ENCODE measurements at places on chromosomes 6 and 20.

GRCh38 chr6:33286946-33287914 is 1.8 kb downstream of the WDR46 start:
- DNase-seq = no peak

DNA sequence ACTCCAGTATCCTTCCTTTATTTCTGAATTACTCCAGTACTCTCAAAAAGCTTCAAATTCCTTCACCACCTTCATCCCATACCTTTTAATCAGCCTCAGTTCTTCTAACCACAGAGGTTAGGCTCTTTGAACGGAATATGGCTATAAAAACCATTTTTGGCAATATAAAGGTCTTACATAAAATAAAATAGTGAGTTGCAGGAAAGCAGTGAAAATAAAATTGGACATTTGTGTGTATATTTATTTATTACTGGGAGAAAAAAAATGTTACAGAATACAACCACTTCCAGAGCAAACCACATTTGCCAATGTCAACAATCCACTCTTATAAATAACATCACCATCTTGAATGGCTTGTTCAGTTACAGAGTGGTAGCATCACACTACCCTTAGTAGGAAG is 7.7 kb downstream of the HDDC2 start:
- no peak for DNase-seq

GRCh38 chr6:150395388-150396009 is 26.7 kb downstream of the IYD start:
- DNase-seq = no peak

DNA sequence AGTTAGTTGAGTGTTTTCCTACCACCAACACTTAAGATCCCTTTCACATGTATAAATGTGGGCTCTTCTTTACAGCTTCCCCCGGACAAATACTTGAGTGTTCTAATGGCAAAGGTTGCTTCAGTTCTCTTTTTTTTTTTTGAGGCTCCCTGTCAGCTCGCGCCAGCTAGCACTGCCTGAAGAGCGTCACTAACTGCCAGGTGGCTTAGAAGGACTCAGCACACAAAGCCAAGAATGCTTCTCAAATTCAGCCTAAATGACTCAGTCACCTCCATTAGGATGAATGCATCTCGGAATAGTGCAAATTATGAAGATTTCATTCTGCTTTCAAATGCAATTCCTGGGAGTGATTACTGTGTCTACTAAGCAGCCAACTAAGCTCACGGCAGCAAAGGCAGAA is 150.7 kb upstream of the BTBD3 start:
- DNase-seq = no peak

- DNase-seq = no peak
Measured at GRCh38 chr20:64223526-64224067, 32.0 kb upstream of the PCMTD2 start.

DNA sequence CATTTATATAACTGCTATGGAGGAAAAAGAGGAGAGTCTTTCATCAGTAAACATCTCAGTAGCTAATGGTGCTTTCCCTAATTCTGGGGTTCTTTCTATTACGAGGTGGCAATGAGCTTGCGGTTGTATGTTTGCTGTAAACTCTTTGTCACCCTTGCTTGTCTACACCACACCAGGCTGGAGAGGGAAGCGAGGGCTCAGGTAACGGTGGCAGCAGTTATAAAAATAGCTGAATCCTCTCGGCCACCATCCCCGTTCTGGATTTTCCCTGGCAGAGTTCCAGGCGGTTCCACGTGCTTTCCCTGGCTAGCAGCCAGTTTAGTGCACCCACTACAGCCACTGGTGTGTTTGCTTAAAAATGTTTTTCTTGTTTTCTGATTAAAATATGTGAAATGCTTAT is 39.0 kb downstream of the MAS1 start:
- DNase-seq = peak; percentile 30

DNA sequence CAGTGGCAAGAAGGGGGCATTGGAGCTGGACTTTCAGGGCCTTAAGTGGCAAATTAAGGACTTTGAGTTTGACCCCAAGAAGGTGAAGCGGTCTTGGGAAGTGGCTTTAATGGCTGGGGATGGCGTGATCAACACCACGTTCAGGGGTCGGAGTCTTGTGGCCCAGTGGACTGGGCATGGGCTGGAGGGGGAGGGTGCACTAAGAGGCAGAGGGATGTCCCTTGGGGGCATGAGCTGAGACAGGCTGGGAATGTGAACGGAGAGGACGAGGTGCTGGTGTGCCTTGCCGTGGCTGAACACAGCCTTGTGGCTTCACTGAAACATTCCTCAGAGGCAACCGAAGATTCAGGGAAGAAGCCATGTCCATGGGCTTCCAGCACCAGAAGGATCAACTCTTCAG is 227.0 kb downstream of the SYNDIG1 start:
- no peak for DNase-seq
